Bronchial smooth muscle cell (primary cell): ENCODE measurements at places on chromosomes 6 and 20. TPM values are rescaled to one million over a fixed set of nuclear protein-coding genes. Genes with fewer than 3 reads are reported as not detected.

BTNL2 gene
- not detected in 2 replicates for total RNA-seq

SPATS1 gene
- total RNA-seq, result 0.16 TPM in 1 of 2 replicates, not detected in the other

PRL gene
- not detected in 2 replicates for total RNA-seq

XKR7 gene
- total RNA-seq, result not detected in 2 replicates

ZNF311 gene
- 1.6 and 2.3 TPM in 2 replicates for total RNA-seq

PTGIS gene
- total RNA-seq, result 82.7 and 295 TPM in 2 replicates

KIF6 gene
- total RNA-seq, result 0.16 and 0.52 TPM in 2 replicates

KCNK5 gene
- total RNA-seq, result not detected in 2 replicates

SPDEF gene
- total RNA-seq, result not detected in 2 replicates

SNAP25 gene
- 4.5 and 13.6 TPM in 2 replicates for total RNA-seq

RSPH9 gene
- total RNA-seq, result 0.95 and 1.7 TPM in 2 replicates

EFCAB8 gene
- total RNA-seq, result under 0.01 TPM in 1 of 2 replicates, not detected in the other

MYCT1 gene
- total RNA-seq, result not detected in 2 replicates

DNPH1 gene
- 38.8 and 64.5 TPM in 2 replicates for total RNA-seq

DACT2 gene
- not detected in 2 replicates for total RNA-seq

ZBTB46 gene
- total RNA-seq, result 23.6 and 54.7 TPM in 2 replicates
